ENCODE measurements at places on chromosomes 13 and 19. TPM values are rescaled to one million over a fixed set of nuclear protein-coding genes. Genes with fewer than 3 reads are reported as not detected.

CYP4F8 gene
- not detected for total RNA-seq

FGF14 gene
- total RNA-seq, result 0.12 TPM

ATXN8OS gene
- not detected for total RNA-seq

NLRP11 gene
- 1.3 TPM for total RNA-seq

PPM1N gene
- 1.8 TPM for total RNA-seq

DNA sequence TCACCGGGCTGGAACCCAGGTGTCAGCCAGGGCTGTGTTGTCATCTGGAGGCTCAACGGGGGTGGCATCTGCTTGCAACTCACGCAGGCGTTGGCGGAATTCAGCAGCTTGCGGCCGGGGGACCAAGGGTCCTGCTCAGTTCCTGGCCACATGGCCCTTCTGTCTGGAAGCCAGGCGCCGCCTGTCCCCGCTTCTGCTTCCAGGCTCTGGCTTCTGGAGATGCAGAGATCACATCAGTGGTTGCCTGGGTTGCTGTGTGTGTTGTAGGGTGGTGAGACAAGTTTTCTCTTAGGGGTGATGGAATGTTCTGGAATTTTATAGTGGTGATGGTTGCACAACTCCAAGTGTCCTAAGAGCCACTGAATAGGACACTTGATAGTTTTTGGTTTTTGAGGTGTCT is 5.0 kb downstream of the ADAT3 start:
- DNase-seq, result no peak

- peak; percentile 24 for DNase-seq
These were observed 15.8 kb downstream of the ADPRHL1 start for GRCh38 chr13:113437408-113438010.

DNA sequence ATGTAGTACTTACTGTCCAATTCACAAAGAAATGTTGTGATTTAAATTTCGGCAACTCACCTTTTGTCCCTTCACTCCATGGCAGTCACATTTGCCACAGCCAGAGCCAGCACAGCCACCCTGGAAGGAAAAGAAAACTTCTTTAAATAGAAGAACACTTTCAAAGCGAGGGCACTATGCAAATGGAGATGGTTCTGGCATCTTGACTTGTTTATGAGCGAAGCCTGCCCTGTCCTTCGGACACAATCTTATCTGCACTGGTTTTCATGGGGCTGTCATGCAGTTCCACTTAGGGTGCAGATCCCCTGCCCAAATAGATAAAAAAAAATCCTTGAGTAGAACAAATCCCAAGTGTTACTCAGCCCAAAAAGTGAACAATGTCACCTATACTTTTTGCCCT is 64.3 kb downstream of the COL4A1 start:
- DNase-seq, result no peak

DNA sequence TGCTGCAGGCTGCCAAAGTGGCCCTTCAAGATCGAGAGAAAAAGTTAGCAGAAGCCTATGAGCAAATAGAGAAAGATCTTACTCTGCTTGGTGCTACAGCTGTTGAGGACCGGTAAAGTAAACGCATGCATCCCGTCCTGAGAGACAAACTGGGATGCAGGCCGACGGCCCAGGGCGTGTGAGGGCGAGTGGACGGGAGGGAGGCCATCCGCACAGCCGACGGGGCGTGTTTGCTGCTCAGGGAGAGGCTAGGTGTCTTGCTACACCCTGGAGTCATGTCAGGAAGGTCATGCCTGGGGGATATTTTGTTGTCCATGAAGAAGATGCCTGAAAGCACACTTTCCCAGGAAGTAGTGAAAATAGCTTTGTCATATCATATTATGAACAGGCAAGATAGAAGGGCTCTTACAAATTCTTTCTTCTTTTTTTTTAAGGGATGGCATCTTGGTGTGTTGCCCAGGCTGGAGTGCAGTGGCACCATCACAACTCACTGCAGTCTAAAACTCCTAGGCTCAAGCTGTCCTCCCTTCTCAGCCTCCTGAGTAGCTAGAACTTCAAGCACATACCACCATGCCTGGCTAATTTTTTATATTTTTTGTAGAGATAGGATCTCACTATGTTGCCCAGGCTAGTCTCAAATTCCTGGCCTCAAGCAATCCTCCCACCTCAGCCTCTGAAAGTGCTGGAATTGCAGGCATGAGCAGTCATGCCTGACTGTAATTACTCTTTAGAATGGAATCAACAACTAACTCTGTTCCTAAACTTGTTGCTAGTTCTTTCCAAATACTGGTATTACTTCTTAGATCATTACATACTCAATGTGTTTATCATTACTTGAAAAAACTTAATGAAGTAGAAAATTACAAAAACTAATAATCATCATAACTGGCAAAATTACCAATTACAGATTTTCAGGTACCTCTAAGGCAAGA is 117.6 kb upstream of the MCF2L start:
- DNase-seq, result no peak

DNA sequence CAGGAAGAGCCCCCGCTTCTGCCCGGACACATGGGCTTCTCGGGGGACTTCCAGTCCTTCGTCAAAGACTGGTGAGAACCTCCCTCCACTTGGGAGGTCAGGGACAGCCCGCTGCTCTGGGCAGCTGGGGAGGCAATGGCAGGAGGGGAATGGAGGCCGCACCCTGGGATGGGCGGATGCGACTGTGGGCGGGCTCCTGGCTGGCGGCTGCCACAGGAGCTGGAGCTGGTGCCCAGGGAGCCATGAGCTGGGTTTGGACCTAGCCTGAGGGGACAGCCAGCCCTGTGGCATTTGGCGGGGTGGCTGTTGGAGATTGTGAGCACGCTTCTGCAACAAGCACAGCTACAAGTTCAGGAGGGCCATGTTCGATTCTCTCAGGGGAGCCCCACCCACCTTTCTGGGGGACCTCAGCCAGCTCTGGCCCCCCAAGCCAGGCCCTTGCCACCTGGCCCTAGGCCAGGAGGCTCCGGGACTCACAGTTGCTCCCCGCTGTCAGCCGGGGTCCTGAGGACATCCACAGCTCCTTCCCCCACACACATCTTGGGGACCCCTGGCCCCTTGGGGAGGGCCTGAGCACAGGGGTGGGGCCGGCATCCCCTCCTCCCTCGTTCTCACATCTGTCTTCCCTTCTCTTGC is 3.0 kb upstream of the TGFBR3L start:
- DNase-seq, result no peak

DNA sequence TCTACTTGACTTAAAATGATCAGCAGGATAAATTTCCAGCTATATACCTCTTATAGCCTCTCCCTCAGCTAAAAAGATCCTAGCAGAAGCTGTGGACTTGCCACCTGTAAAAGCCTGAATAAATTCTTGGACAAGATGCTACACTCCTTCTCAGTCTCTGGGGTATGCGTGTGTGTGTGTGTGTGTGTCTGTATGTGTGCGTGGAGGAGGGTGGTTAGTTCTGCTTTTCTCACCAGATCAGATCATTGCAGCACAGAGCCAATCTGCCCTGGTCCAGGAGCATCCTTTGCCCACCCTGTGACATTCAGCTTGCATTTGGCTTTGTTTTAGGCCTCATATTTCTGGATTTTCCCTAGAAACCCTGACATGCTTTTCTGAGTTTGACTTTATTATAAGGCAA is 438.3 kb downstream of the RFC3 start:
- DNase-seq, result no peak

DNA sequence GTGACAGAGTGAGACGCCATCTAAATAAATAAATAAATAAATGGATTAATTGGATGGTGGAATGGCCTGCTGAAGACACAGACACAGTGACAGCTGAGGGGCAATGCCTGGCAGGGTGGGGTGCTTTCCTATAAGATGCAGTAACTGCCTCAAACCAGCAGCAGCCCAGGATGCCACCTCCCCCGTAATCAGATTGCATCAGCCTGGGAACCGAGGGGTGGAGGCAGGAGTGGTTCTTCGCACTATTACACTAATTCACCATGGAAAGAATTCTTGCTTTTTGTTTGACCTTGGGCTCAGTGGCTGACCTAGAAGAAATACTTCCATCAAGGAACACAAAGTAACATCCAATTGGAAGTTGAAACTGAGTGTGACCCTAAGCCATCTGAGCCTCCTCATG is 31.6 kb upstream of the USP12 start:
- peak; percentile 7 for DNase-seq

All from RPMI7951 (cell line).